ENCODE measurements at places on chromosomes 3 and 15.

DNA sequence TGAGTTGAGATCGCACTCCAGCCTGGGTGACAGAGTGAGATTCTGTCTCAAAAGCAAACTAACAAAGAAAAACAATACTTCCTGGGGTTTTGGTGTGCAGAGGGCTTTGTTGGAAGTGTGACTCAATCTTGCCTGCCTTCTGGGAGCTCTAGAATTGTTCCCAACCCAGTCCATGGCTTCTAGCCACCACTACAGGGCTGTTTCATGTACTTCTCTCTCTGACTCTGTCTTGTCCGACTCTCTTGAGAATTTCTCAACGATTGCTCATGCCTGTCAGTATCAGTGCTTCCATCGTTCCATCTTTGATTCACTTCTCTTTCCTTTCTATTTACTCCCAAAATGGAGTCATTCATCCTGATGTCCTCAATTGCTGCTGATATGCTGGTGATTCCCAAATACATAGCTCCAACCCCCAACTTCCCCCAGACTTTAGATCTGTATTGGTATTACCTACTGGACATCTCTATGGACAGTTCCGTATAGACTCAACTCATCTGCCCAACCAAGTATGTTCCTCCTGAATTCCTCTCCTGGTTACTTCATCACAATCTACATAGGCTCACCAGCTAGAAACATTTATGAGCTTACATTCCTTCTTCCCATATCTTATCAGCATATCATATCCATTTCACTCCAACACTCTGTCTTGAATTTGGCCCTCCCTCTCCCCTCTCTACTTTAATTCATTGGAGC is 1.8 kb upstream of the AP2M1 start:
- no peak for DNase-seq

- no peak for DNase-seq
These were observed 52.7 kb upstream of the GRIP2 start for GRCh38 chr3:14592836-14593235.

DNA sequence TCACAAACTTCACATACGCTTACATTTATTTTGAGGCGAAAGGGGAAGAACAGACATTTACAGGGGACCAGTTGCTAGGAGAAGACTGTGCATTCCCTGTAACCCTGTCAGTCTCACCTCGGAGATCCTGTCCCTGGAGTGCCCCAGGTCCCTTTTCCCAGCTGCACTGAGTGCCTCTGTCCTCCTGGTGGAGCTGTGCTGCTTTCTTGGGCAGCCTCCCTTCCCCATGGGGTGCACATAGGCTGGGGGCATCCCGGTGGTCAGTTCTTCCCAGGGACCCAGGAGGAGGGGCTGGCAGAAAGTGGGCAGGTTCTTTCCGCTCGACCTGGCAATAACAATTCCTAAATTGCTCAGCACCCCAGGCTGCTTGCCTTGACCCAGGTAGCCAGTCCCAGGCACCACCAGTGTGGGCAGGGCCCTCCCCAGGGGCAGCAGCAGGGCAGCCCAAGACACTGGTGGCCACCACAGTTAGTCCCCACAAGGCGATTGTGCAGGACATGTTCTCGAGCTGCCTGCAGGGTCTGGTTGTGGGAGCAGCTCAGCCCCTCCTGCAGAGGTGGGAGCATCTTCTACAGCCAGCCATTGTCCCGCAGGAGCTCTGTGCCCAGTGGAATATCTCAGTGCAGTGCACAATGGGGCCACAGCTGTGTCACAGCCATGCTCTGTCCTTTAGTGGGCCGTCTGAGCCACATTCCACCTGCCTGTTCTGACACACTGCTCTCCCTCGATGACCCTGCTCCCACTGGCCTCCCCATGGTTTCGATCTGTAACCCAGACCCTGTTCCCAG is 36.3 kb downstream of the APBA2 start:
- no peak for DNase-seq

DNA sequence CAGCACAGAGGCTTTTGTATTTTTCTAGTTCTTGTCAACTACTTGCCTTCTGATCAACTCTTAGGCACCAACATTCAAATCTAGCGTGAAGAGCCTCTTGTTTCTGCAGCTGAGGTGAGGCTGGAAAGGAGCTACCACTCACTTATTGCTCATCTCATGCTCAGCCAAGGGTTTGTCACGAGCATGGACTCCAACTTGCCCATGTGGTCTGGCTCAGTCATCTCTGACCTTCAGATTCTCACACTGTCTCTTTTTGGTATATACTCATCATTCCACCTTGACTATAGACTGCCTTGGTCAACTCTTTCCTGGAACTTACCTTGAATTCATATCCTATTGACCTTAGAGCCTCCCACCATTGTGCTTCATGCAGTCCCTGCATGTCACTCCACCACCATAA is 5.2 kb upstream of the GJD2 start:
- DNase-seq, result no peak

- no peak for DNase-seq
These were observed 208.0 kb downstream of the MECOM start for GRCh38 chr3:169455472-169455871.

DNA sequence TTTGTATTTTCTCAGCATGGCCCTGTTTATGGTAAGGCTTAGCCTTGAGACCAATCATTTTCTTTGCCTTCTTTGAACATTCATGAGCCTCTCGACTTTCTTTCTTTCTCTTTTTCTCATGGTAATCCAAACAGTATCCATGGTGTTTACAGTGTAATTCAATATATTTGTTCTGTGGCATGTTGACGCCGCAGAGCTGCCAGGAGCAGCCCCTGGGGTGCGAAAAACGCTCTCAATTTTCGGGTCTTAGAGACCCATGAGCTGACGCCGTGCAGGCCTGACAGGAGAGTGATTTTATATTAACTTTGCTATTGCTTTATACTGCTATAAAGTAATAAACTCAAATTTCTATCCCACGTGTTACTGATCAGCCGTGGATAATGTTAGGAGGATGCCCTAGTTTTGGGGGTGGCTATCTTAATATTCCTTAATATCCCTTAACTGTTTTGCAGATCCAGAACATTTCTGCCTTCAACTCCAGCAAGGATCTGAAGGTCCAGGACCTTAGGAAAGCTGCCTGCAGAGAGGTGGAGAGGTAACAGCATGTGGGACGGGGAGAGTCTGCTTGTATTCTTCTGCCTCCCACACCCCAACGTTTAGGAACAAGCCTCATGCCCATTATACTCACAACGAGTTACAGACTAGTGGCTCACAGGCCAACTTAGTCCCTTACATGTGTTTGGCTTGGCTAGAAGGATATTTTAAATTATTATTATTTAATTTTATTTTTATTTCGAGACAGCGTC is 29.3 kb upstream of the MYO1E start:
- DNase-seq, result no peak

GRCh38 chr3:158107605-158108444 is 1.6 kb upstream of the SHOX2 start:
- no peak for DNase-seq

All from activated CD4-positive, alpha-beta T cell treated with anti-CD3 and anti-CD28 coated beads, Interleukin-2, amount 50 U/mL, for 16 hours (primary cell).